ENCODE measurements at places on chromosomes 1 and 21.

DNA sequence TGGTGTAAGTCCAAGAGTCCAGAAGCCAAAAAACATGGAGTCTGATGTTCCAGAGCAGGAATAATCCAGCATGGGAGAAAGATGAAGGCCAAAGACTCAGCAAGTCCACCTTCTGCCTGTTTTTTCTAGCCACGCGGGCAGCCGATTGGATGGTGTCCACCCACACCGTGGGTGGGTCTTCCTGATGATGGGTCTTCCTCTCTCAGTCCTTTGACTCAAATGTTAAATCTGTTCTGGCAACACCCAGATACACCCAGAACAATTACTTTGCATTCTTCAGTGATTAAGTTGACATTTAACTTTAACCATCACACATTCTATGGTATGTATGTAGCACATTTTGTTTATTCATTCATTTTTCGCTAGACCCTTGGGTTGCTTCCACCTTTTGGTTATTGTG, 944.4 kb downstream of the PLA2G4A start:
- no peak for DNase-seq

DNA sequence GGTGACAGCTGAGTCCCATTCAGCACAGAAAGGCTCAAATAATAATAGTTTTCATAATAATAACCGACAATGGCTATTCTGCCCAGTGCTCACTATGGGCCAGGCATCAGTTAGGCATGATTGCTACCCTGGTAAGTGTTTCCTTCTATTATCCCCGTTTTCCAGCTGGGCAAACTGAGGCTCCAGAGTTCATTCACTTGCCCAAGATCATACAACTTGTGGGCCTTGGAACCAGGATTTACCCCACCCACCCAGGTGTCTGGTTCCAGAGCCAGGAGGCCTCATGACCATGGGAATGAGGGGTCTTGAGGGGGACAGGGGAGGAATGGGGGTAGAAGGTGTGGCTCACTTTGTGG, 518 bp downstream of the PLOD1 start:
- no peak for DNase-seq

- DNase-seq = no peak
Measured at GRCh38 chr1:15213341-15213821, 33.6 kb upstream of the FHAD1 start.

GRCh38 chr1:173330149-173330951, 123.2 kb upstream of the TNFSF4 start:
- DNase-seq = peak; percentile 36

- DNase-seq = no peak
Measured at GRCh38 chr1:202054094-202054493, 43.7 kb downstream of the ELF3 start.

DNA sequence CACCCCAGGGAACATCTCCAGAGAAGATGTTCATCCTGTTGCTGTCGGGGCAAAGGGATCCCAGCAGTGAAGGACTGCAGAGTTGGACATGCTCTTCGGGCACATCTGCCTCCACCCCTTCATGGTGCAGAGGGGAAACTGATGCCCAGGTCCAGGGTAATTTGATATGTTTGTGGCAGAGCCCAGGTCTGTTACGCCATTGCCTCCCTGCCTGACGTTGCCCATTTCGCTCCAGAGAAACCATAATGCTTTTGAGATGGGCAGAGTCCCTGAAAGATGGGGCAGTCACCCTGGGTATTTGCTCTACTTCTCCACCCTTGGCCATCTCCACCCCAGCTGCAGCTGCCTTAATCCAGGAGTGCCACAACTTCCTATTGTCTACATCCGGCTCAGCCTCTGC, 290.4 kb upstream of the POU3F1 start:
- DNase-seq = no peak

GRCh38 chr1:27865821-27866220, 6.5 kb upstream of the THEMIS2 start:
- no peak for DNase-seq

DNA sequence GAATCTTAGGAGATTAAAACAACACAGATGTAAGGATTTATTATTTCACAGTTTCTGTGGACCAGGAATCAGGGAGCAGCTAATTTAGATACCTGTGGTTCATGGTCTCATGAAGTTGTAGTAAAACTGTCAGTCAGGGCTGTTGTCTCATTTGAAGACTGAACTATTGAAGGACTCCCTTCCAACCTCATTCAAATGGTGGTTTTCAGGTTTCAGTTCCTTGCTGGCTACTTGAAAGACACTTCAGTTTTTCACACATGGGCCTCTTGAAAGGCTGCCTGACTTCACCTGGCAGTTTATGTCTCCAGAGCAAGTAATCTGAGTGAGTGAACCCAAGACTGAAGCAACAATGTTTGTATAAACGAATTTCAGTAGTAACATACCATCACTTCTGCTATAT, 915.9 kb downstream of the PLA2G4A start:
- no peak for DNase-seq

GRCh38 chr1:67190410-67190809, 24.2 kb downstream of the IL23R start:
- DNase-seq = no peak

- DNase-seq = no peak
Measured at GRCh38 chr1:167441222-167441621, 77.1 kb downstream of the CD247 start.

- no peak for DNase-seq
Measured at GRCh38 chr21:32547018-32547417, 38.3 kb downstream of the TCP10L start.

GRCh38 chr1:197422993-197423392, 154.9 kb downstream of the CRB1 start:
- no peak for DNase-seq

DNA sequence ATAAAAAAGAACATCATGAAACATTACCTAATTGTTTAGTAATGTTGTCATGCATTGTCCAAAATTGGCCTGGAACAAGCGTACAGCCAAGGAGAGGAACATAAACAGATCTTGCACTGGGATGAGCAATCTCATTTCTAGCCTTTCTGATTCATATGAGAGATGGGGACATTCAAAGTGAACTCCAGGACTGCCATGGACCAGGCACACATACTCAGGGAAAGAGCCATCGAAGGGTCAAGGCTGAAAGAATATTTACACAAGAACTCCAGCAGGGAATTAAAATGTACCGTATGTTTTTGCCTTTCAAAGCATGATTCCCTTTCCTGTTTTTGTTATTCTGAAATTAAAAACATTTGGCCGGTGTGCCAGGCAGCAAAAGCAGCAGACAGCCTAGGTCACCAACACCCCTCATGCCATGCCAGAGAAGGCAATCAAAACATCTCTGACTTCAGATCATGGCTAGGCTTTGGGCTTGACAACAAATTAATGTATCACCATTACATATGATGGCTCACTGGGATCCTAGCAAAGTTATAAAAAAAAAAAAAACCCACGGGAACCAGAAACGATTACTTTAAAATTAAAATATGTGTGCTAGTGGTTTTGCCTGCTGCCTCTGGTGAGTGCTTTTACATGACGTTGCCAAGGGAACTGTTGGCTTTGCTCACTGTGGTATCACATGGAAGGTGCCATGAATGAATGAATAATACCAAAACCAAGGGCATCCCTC, 159.8 kb downstream of the TGFBR3 start:
- peak; percentile 8 for DNase-seq

GRCh38 chr1:94530373-94530878, 11.1 kb downstream of the F3 start:
- no peak for DNase-seq

DNA sequence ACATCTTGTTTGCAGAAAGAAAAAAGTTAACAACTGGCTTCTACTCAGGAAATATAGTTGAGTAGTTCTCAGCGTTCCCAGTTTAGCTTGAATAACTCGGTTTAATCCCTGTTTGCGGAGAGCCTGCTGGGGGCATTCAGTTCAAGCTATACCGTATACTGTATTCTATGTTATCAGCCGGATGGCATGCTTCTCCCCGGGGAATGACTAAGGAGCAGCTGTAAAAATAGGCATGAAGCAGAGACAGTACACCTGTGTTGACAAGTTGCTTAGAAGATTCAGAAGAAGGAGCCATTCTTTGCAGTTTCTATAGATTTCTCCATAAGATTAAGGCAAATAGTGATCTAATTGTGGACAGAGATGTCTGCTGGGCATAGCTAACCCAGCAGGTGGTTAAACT, 267.8 kb upstream of the NCAM2 start:
- DNase-seq = no peak

DNA sequence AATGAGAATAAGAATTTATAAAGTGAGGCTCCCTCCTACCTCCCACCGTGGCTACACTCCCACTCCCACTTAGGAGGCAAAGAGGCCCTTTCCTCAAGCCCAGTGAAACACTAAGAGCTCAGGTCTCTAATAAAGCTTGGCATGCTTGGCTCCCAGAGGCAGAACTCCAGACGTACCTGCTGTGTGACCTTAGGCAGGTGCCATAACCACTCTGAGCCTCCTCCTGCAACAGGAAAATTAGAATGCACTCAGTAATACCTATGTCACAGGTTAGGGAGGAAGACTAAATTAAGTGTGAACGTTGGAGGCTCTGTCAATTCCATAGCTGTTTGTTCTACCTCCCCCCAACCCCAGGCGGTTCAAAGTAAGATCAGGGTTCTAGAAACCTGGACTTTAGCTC, 16.5 kb upstream of the SLC26A9 start:
- no peak for DNase-seq

GRCh38 chr1:150789396-150789795, 18.7 kb downstream of the CTSK start:
- no peak for DNase-seq

Measured in RCC 7860 (cell line).